Activated CD4-positive, alpha-beta T cell treated with anti-CD3 and anti-CD28 coated beads for 36 hours (primary cell): ENCODE measurements at places on chromosomes 13 and 19.

- peaks cover 16% of the 10 kb centered on the region for H3K27me3 ChIP-seq
- DNase-seq = no peak
- peaks cover 3% of the 10 kb centered on the region for H3K4me1 ChIP-seq
- no peak overlapping the region for H3K4me3 ChIP-seq
- no peak overlapping the region for H3K27ac ChIP-seq
Measured at GRCh38 chr19:35816262-35816661, 3.6 kb upstream of the PRODH2 start.

- DNase-seq = no peak
- no peak overlapping the region for H3K27ac ChIP-seq
- no peaks in the 10 kb centered on the region for H3K4me1 ChIP-seq
- H3K4me3 ChIP-seq = no peak overlapping the region
- H3K36me3 ChIP-seq = no peaks in the 10 kb centered on the region
Measured at GRCh38 chr13:56864451-56864850, 276.3 kb upstream of the PRR20A start.

DNA sequence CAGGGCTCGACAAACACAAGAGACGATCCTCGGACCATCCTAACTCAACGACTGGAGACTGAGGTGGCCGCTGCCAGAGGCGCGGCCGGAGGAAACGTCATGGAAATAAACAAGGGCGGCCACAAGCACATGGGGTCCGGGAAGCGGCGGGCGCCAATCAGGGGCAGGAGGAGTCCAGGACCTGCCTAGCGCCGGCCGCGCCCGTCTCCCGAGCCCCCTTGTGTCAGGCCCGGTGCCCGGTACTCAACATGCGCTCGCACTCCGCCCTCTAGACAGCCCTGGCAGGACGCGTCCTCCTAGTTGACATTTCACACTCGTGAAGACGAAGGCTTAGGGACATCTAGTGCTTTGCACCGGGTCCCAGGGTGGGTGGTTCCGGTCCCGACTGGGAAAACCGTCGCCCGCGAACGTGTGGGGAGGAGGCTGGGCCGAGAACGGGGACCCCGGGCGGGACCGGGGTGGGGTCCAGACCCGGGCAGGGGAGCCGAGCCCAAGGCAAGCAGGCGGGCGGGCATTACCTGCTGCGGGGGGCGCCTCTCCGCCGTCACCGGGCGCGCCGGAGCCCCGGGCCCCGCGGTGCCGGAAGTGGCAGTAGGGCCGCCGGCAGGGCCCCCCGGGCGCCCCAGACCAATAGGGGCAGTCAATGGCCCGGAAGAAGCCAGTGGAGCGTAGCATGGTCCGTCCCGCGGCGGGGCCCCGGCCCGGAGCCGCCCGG, 442 bp downstream of the REXO1 start:
- H3K4me1 ChIP-seq = peaks cover 60% of the 10 kb centered on the region
- H3K27me3 ChIP-seq = no peaks in the 10 kb centered on the region
- H3K36me3 ChIP-seq = peaks cover 11% of the 10 kb centered on the region
- H3K27ac ChIP-seq = peak overlapping the region; percentile 88
- H3K4me3 ChIP-seq = peak overlapping the region; percentile 92

GRCh38 chr13:104411141-104411765, 1345.0 kb upstream of the SLC10A2 start:
- no peaks in the 10 kb centered on the region for H3K27me3 ChIP-seq
- no peaks in the 10 kb centered on the region for H3K36me3 ChIP-seq
- no peaks in the 10 kb centered on the region for H3K4me1 ChIP-seq
- H3K4me3 ChIP-seq = no peak overlapping the region
- DNase-seq = no peak

DNA sequence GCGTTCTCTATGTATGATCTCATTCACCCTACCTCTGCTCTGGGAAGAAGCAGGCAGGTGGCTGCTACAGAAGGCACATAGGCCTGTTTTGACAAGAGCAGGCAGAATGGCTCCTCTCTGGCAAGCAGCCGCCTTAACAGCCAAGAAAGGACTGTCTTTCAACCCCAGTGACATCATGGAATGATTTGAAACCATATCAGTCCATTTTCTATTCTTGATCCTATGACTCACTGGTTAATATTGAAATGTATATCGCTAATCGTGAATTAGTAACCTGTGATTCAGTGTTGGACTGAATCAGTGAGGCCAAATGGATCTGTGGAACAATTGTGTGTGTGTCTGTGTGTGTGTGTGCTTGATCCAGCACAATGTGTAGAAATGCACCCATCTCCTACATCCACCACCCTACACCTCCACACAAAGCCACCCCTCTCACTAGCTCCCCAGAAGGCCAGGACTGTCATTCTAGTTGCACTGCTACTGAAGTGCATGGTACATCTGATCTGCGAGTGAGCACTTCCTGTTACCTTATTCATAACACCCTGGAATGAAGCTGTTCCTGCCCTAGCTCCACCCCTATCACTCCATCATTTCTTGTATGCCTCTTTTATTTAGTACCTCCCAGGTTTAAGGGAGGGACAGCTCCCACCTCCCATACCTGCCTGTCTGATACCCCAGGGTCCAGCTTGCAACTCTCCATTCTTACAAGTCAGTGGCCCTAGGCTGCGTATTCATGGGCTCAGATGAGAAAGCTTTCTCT, 460.0 kb downstream of the FOXO1 start:
- peak overlapping the region; percentile 99 for H3K27ac ChIP-seq
- peaks cover 11% of the 10 kb centered on the region for H3K36me3 ChIP-seq
- DNase-seq = peak; percentile 68
- H3K4me3 ChIP-seq = peak overlapping the region; percentile 58
